ENCODE measurements at places on chromosomes 2 and 18.

GRCh38 chr2:96218508-96219131 lies 10.0 kb upstream of the STARD7 start:
- no peak for DNase-seq

DNA sequence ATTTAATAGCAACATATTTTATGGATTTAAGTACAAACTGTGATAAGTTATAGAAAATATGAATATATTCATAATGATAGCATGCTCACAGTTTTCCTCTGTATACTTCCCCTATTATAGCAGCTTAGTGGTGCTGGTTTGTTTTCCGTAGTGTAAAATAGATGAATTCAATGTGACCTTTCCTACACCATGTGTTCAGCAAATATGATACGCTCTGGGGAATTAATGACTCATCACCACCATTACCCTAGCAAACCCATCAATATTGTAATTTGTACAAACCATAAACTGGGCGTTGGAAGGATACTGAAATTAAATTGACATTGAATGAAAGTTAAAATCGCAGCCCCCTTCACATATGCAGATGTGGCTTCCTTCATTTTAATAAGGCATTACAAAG lies 58.7 kb upstream of the CDH19 start:
- DNase-seq = no peak

DNA sequence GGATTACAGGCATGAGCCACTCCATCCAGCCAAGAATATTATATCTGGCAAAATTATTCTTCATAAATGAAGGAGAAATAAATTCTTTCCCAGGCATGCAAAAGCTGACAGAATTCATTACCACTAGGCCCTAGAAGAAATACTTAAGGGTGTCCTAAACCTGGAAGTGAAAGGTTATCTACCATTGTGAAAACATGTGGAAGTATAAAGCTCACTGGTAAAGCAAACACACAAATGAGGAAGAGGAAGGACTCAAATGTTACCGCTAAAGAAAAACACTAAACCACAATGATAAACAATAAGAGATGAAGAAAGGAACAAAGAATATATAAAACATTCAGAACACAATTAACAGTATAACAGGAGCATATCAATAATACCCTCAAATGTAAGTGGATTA lies 171.8 kb downstream of the CAMKMT start:
- no peak for DNase-seq

DNA sequence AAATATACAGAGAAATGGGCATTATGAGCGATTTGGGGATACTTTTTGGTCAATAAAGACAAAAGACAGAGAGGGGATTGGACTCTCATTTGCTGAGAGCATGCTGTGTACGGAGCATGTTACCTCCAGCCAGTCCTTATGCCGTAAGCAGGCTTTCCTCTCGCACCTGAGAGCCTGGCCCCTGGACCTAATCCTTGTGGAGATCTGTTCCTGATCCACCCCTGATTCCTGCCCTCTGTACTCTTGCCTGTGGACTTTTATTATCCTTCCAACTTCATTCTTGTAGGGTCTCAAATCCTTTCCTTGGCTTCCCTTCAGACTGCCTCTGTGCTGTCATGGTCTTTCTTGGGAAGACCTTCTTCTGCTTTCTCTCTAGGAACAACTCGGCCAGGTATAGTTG lies 803.1 kb upstream of the RAB6C start:
- no peak for DNase-seq

DNA sequence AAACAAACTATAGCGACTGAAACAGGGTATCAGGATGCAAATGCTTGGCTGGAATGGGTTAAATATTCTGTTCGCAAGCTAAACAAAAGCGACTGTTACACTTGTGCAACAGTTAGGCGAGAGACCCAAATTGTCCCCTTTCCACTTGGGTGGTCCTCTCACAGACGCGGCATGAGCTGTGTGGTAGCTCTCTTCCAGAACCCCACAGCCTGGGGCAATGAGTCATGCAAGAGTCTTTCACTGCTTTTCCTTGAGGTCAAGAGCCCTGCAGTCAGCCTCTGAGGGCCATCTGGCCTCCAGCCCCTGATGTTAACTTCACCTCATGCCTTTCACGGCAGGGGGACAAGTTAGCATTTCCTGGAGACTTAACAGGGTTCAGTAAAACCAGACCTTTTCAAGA lies 25.7 kb downstream of the SULT1C4 start:
- no peak for DNase-seq

DNA sequence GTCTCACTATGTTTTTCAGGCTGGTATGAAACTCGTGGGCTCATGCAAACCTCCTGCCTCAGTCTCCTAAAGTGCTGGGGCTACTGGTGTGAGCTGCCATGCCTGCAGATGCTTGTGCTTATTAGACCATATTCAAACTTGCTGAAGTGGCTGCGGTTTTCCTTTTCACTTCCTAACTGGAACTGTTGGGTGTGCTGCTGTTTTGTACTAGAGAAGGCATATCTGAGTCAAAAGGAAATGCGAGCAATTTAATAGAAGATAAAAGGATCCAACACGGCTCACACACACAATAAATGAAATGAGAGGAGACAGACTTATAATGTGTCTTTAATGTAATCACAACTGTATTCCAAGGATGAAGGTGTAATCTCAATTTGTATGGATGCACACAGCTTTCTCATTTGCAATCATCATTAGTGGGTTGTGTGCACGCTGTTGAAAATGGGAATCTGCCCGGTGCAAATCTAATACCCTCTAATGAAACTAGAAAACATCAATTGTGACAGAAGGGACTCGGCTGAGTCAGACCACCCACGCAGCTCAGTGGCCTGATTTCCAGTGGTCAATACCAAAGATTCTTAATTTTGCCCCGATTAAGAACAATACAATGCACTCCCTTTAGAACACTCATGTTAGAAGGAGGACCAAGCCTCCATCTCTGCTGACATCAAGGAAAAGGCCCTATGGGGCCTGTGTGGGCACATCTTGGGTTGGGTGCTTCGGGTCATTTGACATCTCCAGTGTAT lies 532.7 kb downstream of the TDRD15 start:
- no peak for DNase-seq

GRCh38 chr18:2502880-2503279 lies 68.4 kb downstream of the METTL4 start:
- no peak for DNase-seq

GRCh38 chr2:229861431-229861830 lies 60.4 kb downstream of the TRIP12 start:
- no peak for DNase-seq

DNA sequence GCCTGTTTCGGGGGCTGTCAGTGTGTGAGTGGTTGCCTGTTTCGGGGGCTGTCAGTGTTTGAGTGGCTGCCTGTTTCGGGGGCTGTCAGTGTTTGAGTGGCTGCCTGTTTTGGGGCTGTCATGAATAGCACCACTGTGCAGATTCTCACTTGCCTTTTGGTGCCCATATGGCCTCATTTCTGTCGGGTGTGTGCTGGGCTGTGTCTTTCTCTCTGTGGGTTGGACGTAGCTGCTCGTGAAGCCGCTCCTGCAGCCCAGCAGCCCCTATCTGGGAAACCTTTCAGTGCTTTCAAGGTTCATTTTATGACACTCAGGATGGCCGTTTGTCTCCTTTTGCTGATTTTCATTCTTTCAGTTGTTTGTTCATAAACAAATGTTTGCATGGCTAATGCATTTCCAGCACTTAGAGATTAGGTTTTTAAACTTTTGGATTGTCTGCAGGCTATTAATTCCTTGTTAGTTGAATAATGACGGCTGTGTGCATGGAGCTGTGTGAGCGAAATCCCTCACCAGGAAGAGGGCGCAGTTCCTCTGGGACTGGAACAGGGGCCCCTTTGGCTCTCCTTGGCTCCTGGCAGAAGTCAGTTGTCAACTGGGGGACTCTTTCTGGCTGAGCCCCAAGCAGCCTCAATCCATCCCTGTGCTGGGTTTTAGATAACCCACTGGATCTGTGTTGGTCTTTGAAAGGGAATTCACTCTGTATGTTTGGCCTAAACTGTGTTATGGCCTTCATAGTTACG lies 10.8 kb downstream of the AGAP1 start:
- no peak for DNase-seq

- no peak for DNase-seq
Measured at GRCh38 chr2:172095905-172096625, 6.6 kb downstream of the DLX2 start.

DNA sequence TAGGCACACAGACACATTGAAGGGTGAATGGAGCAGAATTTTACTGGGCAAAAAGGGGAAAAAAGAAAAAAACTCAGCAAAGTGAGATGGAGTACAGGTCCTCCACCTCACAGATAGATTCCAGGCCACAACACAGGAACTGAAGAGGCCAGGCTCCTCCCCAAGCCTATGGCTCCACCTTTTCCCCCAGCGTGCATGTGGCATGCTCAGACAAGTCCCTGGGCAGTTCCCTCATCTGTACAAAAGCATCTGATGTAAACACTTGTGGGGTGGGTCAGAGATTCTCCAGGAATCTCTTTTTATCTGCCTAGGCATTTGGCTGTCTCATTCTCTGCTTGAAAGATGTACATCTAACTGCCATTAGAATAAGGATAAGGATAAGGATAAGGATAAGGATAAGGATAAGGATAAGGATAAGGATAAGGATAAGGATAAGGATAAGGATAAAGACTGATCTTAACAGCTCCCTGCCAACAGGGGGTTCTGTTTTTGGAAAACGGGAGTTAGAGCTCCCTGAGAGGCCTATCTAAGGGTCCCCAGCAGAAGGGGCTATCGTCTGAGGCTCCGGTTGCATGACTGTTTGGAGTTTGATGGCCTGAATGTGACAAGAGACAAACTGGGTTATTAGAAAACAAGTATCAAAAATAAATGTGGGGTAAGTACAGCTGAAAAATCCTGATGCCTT lies 17.2 kb upstream of the ASXL3 start:
- no peak for DNase-seq

DNA sequence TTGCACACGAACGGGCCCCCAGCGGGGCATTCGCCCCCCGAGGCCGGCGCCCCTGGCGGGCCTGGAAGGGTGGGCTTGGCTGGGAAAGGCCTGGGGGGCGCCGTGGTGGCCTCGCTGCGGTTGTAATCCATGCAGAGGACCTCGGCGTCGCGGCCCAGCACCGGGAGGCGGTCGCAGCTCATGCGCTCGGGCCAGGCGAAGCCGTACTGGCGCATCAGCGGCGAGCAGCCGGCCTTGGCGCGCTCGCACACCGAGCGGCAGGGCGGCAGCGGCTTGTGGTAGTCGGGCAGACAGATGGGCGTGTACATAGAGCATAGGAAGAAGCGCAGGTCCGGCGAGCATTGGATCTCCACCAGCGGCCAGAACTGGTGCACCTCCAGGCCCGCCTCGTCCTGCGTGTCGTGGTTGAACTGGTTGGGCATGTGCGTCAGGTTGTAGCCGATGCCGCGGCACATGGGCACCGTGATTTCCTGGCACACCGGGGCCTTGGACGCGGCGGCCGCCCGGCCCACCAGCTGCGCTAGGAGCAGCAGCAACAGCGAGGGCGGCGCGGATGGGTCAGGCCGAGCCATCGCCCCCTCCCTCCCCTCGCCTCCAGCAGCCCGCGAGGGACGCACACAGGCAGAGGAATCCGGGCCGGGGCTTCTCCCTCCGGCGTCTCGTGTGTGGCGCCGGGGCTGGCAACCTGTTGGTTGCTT lies 1.4 kb downstream of the FZD5 start:
- no peak for DNase-seq

- DNase-seq = no peak
Measured at GRCh38 chr18:38243291-38243690, 677.7 kb upstream of the CELF4 start.

DNA sequence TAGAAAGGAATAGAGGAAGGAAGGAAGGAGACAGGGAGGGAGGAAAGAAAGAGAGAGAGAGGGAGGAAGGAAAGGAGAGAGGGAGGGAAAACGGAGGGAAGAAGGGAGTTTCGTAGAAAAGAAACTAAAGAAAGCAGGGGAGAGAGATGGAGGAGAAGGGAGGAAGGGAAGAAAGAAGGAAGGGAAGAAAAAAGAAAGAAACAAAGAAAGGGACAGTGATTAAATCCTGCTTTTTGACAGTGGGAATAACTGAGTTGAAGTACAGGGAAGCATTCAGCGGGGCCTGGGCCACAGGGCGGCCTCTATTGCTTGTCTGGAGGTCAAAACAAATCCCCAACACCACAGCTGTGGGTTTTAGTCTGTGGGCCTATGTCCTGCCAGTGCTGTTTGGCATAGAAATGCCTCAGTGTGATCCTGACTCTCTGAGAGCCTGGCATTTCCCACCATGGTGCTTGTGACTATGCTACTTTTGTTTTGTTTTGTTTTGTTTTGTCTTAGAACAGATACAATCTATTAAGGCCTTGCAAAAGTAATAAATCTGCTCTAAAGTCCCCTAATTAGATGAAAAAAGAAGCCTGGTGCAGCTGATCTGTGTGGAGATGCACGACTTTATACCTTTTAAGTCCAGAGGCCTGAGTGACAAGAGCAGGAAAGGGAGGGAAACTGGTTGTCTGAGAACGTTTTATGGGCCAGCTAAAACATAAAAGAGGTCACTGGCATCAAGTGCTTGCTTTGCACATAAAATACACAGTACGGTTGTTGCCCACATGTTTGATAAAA lies 40.0 kb downstream of the IL1RL2 start:
- no peak for DNase-seq

DNA sequence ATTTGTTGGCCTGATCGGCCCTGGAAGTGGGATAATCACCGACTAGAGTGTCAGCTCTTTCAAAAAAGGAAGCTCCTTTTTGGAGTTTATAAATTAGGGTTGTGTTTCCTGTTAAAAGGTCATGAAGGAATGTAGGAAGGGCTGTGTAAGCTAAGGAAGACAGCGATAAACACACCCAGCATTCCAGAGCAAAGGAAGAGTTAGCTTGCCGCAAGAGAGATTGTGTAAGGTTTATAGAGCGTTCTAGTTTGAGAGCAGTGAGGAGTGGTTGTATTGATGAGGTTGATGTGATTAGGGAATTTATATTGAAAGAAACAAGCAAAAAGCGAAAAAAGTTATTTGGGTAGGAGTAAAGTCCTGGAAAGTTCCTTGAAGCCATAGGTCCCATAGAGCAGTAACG lies 3.5 kb upstream of the ILKAP start:
- no peak for DNase-seq

DNA sequence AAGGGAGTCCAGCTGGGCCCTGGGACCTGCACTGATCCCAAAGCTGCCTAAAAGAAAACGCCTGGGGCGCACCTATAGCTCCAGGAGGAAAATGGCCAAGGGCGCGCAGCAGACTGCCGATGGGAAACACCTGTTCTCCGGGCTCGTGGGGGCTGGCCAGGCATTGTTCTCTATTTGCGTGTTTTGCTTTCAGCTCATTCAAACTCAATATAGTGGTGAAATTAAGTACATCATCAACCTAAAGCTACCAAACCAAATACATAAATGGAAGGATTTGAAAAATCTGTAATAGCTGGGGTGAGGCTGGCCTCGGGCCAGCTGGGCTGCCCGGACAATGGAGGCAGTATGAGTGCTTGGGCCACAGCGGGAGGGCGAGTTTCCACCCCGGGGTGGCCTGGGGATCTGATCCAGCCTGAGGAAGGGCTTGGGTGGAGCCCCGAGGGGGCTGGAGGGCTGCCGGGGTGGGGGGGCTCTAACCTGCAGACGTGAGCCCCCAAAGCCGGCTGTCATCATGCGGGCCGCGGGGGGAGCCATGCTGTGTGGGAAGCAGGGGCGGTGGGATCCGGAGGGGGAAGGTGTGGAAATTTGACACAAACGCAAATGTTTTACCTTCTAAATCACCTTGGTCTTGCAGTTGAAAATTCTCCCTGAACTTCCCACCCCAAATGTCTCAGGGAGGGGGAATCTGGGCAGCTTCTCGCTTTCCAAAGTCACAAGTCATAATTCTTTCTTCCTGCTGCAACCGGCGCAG lies 77.6 kb downstream of the ASB1 start:
- DNase-seq = no peak

GRCh38 chr2:134926231-134926931 lies 7.8 kb downstream of the CCNT2 start:
- DNase-seq = no peak
